Peyer's patch (tissue), 4 donors: ENCODE measurements at places on chromosomes 3 and 15. TPM values are rescaled to one million over a fixed set of nuclear protein-coding genes. Genes with fewer than 3 reads are reported as not detected.

DNA sequence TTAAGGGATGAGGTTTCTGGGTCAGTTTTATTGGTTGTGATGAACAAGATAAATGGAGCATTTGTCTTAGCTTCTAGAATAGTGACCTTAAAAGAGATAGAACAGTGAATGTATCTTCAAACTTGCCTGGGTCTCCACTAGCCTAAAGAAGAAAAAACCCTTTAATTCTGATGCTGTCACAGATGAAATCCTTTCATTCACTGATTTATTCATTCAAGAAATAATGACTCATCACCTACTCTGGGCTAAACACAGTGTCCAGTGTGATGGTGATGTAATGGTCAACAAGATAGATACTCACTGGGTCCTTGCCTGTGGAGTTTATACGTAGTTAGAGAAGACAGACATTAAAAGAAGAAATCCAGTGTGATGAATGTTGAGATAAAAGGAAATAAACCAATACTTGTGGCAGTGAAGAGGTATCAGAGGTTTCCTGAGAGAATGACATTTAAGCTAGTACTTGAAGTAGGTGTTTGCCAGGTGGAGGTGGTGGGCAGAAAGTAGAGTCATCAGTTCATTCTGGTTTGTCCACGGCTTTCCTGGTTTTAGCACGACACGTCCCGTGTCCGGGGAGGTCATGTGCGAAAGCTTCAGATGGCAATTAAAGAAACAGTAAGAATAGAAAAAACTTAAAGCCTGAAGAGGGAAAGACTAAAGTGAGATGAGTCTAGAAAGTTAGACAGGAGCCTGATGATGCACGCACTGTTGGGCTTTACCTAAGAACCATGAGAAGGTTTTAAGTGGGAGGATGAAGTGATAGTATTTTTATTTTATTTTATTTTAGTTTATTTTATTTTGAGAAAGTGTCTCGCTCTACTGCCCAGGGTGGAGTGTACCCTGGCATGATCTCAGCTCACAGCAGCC, 18.5 kb downstream of the PAK2 start:
- no peak for DNase-seq

- DNase-seq = no peak
These were observed 19.7 kb downstream of the PLSCR2 start for GRCh38 chr3:146449613-146450012.

DNA sequence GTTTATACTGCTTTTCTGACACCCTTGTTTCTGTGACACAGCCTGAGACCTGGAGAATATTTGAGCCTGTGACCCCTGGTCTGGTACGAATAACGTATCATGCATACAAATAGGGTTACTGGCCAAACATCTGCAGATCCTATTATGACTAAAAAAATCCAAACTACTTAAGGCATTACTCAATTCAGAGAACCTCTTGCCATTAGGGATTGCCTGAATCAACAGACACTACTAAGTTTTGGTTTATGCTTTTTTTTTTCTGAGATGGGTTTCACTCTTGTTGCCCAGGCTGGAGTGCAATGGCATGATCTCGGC, 35.4 kb downstream of the OSBPL10 start:
- DNase-seq = no peak

- peak; percentile 54 for DNase-seq
These were observed 1.2 kb downstream of the CLSTN2 start for GRCh38 chr3:139935866-139936817.

GRCh38 chr3:193970773-193971206, 165.2 kb upstream of the HES1 start:
- no peak for DNase-seq

DNA sequence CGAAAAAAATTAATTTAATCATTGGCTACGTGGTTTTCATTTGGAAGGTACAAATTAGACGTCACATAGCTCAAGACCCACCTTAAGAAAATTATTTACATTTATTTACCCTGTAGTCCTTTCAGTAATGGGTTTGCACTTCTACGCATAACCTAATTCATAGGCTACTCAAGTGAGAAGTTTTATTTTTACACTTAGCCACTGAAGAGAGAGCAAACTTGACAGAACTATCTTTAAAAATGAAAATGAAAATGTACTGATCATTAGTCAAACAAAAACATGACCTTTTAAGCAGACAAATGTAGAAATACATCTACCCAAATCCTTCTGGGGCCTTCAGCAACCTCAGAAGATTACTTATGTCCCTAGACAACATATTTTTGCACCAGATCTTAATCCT, 269.4 kb upstream of the TTC14 start:
- no peak for DNase-seq

DNA sequence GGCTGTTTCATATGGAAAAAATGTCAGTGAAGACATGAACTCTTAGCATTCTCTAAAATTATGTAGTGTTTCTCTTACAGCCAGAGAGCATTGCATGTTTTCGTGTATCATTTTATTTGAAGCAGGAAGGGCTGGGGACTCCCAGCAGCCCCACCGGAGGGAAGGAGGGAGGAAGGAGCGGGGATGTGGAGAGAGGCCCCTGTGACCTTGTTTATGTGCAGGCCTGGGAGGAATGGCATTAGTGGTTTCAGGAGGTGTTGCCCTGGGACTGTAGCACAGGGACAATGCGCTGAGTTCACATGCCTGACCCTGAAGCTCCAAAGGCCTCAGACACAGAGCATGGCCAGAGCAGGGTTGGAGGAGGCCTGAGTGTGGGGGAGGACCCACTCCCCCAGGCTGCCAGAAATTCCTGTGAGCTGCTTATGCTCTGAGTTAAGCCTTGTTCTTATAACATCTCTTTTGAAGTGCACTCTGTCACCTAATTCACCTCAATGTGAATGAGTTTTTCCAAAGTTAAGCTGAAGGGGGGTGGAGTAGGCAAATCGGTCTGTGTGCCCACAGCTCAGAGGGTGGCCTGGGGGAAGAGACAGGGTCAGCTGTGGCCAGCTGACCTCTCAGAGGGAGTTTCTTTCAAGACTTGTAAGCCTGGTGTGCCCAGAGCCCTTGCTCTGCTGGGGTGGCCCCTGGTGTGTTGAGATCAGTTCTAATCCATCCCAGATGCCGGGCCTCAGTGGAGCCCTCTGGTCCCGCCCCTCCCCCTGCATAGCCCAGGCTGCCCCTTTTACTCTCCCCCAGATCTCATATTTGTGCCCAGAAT, 3.9 kb upstream of the RNU6-1 start:
- DNase-seq = no peak

GRCh38 chr3:54713455-54713854, 214.4 kb downstream of the LRTM1 start:
- DNase-seq = no peak

DNA sequence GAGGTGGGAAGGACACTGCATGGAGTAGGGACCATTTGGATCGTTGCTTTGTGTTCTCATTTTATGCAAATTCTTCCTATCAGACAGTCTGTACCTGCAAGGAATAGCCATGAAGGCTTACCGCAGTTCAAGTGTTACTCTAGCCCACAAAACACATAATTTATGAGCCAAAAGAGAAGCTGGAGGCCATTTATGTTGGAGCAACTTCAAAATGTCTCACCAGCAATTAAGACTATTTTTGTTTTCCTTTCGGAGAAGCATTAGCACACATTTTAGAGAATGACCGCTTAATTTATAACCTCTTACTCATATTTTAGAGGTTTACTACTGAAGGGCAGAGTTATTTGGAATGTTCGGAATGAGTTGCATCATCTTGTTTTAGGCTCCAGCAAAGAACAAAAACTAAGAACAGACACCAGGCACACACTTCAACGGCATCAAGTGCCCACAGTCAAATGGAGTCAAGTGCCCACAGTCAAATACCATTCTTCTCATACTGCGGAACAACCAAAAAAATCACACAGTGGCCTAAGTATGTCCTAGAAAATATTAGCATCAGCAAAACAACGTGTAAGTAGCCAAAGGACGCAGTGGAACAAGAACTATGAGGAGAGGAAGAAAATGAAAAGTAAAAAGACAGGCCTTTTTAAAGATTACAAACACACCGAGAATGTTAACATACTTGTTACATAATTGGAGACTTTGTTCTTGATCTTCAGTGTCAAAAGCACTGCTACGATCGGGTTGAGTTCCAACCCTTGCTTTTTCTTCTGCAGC, 17.5 kb upstream of the GOLGA8J start:
- no peak for DNase-seq

GRCh38 chr15:41558400-41559238, at the start of gene TYRO3:
Gene TYRO3 (plus strand): TSS chr15:41559212. CDS start chr15:41559258, 46 bp downstream.
- peak; percentile 81 for DNase-seq

GRCh38 chr3:146313746-146314111, 62.8 kb upstream of the PLSCR4 start:
- no peak for DNase-seq

GRCh38 chr3:31405515-31405914, 127.2 kb upstream of the STT3B start:
- no peak for DNase-seq

DNA sequence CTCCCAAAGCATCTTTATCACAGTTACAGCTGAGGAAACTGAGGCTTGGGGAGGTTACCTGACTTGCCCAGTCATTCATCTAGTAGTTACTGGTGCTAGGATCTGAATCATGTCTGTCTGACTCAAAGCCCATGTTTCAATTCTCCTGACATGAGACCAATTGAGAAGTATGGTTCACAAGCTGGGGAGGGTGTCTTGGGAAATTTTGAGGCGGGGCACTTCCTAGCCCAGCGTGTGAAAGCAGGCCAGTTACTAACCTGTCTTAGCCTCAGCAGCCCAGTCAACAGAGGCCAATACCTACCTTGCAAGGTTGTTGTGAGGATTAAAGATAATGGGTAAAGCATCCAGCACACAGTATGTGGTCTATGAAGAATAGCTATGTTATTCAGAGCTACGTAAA, 37.0 kb downstream of the CLDN18 start:
- no peak for DNase-seq

GRCh38 chr15:100334015-100334414, 7.8 kb downstream of the ADAMTS17 start:
- DNase-seq = no peak

DNA sequence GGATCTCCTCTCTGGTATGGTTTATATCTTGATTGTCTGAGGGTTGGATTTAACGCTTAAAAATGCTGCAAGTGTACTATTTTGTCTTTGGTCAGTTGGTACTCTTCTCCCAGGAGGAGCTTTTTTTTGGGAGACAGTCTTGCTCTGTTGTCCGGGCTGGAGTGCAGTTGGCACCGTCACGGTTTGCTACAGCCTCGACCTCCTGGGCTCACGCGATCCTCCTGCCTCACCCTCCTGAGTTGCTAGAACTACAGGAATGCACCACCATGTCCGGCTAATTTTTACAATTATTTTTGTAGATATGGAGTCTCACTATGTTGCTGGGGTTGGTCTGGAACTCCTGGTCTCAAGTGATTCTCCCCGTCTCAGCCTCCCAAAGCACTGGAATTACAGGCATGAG, 89.5 kb downstream of the FNDC3B start:
- no peak for DNase-seq

GRCh38 chr3:177371888-177372287, 174.6 kb upstream of the TBL1XR1 start:
- DNase-seq = no peak

CCDC39 gene
- total RNA-seq = not detected

MUC20 gene
- 120 TPM for total RNA-seq

KLHL40 gene
- total RNA-seq = not detected

APBA2 gene
- total RNA-seq = 9.4 TPM

SPATA12 gene
- total RNA-seq = not detected
